ENCODE measurements at places on chromosomes 11 and 22. TPM values are rescaled to one million over a fixed set of nuclear protein-coding genes. Genes with fewer than 3 reads are reported as not detected.

GRCh38 chr11:123630126-123630608, 24.3 kb downstream of the SCN3B start:
- ATAC-seq, result no peak

- ATAC-seq, result no peak
Measured at GRCh38 chr11:115645631-115646317, 141.6 kb upstream of the CADM1 start.

- ATAC-seq, result peak; percentile 6
Measured at GRCh38 chr11:10325277-10326011, 20.6 kb downstream of the ADM start.

GRCh38 chr11:106997227-106997626, 21.0 kb downstream of the GUCY1A2 start:
- no peak for ATAC-seq

GRCh38 chr11:117923773-117924172, 5.4 kb downstream of the TMPRSS13 start:
- no peak for ATAC-seq

GRCh38 chr11:112644410-112645131, 316.6 kb upstream of the NCAM1 start:
- ATAC-seq, result no peak

- no peak for ATAC-seq
Measured at GRCh38 chr22:44394246-44395117, 81.7 kb upstream of the SHISAL1 start.

DNA sequence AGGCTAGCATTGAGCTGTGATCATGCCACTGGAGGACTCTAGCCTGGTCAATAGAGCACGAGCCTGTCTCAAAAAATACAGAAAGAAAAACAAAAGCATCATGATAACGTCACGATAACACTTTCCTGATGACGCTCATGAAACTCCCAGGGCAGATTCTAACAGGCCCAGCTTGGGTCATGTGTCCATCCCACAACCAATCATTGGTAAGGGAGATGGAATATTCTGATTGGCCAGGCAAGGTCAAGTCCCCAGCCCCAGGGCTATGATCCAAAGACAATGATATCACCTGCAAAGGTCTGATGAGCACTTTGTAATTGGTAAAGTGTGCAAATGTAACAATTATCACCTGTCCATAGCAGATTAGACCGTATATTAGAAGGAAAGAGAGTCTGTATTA, 21.5 kb upstream of the DDX6 start:
- ATAC-seq, result no peak

DNA sequence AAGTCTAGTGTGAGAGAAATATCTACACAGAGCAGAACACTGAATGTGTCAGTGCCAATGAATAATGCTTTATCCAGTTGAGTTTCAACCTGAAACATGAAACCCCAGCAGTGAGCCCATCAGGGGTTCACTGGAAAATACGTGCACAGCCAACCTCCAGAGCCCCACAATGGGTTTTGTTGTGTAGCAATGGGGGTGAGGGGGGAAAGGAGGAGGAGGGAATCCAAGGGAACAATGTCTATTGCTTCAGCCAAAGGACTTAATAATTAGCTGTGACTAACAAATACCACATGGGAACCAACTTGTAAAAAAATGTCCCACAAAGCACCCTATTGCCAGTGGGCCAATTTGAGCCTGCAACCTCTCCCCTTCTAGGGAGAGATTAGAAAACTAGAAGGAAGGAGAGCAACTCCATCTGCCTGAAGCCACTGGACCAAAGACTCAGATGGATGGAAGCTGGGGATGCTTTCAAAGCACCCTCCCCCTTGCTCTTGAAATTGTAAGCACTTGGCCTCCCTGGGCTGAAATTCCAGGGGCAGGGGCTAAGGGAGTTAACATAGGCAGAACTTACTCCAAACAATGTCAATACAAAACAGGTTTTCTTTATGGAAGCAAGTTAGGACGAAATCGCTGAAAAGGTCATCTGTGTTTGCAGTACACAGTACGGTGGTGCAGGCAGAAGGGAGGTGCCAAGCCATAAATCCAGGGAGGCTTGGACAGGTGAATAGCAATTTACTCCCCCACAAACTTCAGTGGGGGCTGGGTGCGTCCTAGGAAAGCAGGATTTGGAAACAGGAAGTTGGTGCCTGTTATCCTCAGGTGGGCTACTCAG, 99.8 kb downstream of the ARL14EP start:
- no peak for ATAC-seq

- ATAC-seq, result no peak
Measured at GRCh38 chr22:25025491-25026400, 73.2 kb downstream of the KIAA1671 start.

GRCh38 chr11:37747121-37747520, 1149.1 kb upstream of the RAG2 start:
- no peak for ATAC-seq

DNA sequence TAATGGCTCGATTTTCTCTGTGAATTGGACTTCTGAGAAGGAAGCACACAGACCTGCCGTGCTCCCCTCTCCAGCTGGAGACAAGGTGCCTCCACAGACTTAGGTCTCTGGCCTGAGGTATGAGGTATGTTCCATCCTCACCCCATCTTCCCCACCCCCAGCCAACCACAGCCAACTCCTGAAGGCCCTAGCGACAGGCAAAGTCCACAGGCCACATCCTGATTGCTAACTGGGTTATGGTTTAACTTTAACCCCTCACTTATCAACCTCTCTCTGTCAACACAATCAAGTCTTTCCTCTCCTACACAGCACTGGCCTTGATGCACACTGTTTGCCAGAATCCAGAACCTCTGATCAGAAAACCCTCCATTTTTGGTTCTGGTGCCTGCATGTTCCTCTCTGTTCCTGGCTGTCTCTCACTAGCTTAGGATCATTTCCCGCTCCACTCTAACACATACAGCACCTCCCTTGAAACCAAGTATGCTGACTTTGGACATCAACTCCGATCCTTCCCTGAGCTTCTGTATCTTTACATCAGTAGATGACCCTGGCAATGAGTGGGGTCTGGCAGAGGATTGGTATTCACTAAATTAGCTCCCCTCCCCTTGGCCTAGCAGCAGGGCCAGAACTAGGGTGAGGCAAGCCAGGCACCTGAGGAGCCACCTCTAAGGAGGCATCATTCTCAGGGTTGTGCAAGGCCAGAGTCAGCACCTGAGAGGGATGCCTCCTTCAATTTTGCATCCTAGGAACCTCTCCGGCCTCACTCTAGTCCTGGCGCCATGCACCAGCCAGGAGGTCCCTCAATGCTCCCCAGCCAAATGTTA, 22.0 kb downstream of the JAML start:
- no peak for ATAC-seq

GRCh38 chr22:19522881-19523239, 1.4 kb downstream of the CLDN5 start:
- no peak for ATAC-seq

- ATAC-seq, result no peak
Measured at GRCh38 chr11:47560426-47560825, 5.0 kb upstream of the PTPMT1 start.

GRCh38 chr11:113664069-113664980, 41.8 kb downstream of the TMPRSS5 start:
- no peak for ATAC-seq

The SCGB1C1 gene
- total RNA-seq, result not detected

The UBE2L3 gene
- 66.7 TPM for total RNA-seq

The TNKS1BP1 gene
- total RNA-seq, result 130 TPM

The TPP1 gene
- 78.5 TPM for total RNA-seq

The CHRM1 gene
- total RNA-seq, result not detected

The CRYBA4 gene
- total RNA-seq, result not detected

The ARHGAP20 gene
- total RNA-seq, result 7.5 TPM

The C11orf87 gene
- not detected for total RNA-seq

The VSIG10L2 gene
- not detected for total RNA-seq
